Left renal pelvis (tissue), 4 donors: ENCODE measurements at places on chromosomes 3 and 15.

DNA sequence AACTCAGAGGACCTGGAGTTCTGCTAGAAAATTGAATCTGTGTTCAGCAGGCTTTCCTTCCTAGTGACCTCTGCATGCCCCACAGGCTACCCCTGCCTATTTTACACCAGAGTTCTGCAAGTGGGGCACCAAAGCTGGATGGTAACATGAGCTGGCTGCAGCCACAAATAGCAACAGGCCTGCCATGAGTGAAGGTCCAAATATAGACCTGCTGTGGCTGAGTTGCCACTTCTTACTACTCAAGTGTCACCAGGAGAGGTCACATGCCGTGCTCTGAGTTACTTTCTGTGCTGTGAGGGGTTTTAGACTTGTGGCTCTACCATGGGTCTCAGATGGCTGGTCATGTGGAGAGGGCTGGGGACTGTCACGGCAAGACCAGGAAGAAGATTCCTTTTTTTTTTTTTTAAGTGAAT lies at the start of gene FSD2:
Gene FSD2, minus strand, starts transcription at position 76 of the 413 bp plus-strand sequence. CDS start 18,679 bp downstream, outside the sequence.
- no peak for DNase-seq

DNA sequence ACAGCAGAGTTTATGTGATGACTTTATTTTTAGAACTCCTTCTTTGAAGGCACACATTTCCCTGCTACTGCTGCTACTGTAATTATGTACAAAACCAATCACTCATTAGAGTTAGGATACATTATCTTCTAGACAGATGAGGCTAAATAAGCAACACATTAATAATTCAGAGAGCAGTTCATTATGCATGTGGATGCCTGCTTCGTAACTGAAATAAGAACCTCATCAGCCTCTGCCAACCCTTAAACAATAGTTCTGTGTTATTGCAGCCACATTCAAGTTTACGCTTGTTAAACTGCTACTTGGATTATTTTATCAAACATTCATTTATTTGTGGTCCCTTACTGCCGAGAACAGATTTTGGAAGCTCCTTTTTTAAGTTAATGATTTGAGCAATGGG lies 52.5 kb upstream of the C15orf61 start:
- no peak for DNase-seq

- no peak for DNase-seq
Measured at GRCh38 chr3:101849714-101850245, 466 bp downstream of the NFKBIZ start.

DNA sequence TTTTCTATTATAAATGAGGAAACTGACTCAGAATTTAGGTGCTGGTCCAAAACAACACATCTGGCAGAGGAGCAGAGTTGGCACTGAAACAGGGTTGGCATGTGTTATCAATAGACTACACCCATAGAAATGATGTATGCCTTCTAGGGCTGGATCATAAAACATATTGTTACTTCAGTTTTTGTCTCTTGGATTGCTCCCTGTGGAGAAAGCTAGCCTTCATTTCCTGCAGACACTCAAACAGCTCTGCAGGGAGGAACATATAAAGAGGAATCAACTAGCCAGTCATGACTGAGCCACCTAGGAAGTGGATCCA lies 507 bp upstream of the MRPL3 start:
- no peak for DNase-seq

GRCh38 chr3:177065285-177066033 lies 131.8 kb downstream of the TBL1XR1 start:
- DNase-seq: no peak

DNA sequence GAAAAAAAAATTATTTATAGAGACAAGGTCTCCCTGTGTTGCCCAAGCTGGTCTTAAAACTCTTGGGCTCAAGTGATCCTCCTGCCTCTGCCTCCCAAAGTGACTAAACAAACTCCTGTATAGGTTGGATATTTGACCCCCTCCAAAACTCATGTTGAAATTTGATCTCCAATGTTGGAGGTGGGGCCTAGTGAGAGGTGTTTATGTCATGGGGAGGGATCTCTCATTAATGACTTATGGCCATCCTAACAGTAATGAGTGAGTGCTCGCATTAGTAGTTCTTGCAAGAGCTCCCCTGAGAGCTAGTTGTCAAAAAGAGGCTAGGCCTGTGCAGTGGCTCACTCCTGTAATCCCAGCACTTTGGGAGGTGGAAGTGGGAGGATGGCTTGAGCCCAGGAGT lies 141.2 kb downstream of the STT3B start:
- no peak for DNase-seq

DNA sequence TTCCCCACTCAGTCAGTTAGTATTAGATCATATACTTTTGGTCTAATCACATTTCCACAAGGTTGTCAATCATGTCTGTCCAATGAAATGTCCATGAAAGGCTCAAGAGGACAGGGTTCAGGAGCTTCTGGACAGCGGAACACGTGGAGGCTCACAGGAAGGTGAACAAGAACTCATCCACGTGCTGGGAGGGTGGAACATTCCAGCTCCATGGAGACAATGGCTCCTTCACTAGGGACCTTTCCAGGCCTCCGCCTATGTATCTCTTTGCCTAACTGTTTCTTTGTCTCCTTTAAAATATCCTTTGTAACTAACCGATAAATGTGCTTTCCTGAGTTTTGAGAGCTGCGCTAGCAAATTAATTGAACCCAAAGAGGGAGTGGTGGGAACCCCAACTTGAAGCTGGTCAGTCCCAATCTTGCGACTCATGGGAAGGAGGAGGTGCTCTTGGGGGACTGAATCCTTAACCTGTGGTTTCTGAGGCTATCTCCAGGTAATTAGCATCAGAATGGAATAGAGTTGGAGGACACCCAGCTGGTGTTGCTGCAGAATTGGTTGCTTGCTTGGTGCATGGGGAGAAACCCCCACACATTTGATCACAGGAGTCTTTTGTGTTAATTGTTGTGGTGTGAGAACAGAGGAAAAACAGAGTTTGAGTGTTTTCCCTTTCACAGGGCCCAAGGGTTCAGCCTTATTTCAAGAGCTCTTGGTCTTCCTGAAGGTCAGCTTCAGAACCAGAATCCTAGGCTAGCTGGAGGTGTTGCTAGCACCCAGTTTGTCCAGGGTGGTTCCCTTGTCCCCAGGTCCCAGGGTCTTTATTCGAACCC lies 3.0 kb upstream of the TKT start:
- DNase-seq: no peak

DNA sequence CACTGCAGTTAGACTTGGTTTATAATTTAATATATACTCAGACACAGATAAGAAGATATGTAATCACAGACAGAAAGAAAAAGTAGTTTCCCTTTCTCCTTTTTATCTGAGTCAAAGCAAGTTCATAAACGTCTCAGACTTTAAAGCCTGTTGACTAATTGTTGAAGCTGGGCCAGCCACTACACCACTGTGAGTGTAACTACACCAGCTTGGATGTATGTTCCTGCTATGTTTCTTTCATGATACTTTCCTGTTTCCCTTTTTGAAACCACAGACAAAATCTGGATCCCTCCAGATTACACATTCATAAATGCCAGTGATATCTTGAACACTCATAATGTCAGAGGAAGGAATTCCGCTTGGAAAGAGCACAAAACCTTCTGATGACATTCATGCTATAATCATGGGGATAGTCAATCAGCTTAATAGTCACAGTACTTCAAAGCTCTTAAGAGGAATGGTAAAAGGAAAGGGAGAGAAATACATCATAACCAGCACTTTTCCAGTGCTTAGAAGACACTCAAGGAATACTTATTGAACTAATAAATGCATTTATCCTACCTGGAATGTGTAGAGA lies 32.0 kb downstream of the KCNMB2 start:
- DNase-seq: no peak

DNA sequence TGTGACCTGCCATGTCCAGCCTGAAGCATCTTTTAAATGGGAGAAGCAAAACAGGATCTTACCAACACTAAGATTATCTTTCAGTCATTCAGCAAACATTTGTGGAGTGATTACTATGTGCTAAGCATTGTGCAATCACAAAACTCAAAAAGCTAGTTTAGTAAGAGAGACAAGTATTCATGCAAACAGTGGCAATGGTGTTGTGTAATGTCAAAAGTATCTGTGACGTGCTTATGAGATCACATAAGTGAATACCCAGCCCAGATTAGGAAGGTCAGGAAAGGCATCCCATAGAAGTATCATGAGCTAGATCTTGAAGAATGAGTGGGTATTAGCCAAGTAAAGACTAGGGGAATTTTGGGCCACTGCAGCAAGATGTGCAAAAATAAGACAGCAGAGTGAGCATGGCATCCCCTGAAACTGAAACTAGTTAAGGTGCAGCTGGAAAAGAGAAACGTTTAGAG lies 32.1 kb downstream of the SEC62 start:
- DNase-seq: no peak

DNA sequence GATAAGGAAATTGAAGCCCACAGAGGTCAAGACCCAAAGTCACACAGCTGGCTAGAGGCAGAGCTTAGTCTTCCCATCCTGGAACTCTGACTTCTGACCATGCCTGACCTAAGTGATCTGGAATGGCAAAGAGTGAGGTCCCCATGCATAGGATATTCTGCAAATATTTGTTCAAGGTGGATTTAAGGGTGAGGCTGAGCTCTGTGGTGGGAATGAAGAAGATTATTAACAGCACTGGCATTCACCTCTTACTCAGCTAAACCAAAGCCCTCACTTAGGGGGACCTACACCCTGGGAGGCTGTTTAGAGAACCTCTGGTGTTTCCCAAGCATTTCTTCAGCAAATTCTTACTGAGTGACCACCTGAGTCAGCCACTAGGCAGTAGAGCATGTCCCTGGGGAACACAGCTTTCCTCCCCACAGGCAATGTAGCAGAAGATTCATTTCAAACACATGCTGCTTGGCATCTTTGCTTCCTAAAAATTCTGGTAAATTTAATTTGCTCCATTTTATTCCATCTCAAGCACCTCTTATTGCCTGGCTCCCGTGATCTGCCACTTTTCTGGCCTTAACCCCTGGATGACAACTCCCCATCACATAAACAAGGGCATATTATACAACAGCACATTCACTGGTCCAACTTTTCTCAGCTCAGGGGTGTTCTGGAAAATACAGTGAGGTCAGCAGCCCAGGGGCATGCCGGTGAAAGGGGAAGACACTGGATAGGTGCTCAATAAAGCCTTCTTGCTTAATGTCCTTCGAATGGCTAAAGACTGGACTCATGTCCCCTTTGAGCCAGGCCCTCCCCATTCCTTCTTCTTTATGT lies 176.0 kb downstream of the ABHD5 start:
- DNase-seq: no peak

- no peak for DNase-seq
Measured at GRCh38 chr15:58755956-58756355, 6.4 kb upstream of the ADAM10 start.

GRCh38 chr3:16378920-16379319 lies 113.9 kb downstream of the OXNAD1 start:
- no peak for DNase-seq

- no peak for DNase-seq
Measured at GRCh38 chr3:101229681-101230080, 90.7 kb downstream of the IMPG2 start.

DNA sequence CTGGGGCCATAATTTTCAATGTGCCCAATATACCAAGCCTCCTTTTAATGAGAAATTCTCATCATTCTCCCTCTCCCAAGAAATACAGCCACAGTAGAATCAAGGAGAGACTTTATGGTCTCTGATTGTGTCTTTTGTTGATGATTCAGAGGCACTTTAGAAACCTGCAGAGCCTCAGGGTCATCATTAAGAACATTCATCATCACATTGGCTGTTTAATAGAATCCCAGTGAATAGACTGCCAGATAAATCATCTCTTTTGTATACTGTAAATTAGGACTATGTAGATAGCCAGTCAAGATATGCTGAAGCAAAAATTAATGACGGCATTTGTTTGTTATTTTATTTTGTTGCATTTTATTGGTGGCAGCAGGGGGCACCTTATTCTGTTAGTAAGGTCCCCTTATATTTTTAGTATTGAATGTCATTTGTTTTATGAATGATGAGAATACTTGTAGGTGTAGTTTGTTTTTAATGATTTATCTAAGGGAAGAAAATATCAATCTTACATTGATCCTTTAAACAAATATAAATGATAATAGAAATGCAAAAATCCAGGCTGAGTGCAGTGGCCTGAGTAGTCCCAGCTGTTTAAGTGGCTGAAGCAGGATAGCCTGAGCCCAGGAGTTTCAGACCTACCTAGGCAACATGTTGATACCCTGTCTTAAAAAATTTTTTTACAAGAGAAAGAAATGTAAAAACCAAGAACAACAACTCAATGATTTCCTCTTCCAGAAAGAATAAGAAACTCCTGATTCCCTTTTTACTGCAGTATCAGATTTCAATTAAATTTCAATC lies 138.8 kb downstream of the ZBBX start:
- DNase-seq: no peak

GRCh38 chr15:79028411-79028964 lies 62.1 kb downstream of the RASGRF1 start:
- no peak for DNase-seq

DNA sequence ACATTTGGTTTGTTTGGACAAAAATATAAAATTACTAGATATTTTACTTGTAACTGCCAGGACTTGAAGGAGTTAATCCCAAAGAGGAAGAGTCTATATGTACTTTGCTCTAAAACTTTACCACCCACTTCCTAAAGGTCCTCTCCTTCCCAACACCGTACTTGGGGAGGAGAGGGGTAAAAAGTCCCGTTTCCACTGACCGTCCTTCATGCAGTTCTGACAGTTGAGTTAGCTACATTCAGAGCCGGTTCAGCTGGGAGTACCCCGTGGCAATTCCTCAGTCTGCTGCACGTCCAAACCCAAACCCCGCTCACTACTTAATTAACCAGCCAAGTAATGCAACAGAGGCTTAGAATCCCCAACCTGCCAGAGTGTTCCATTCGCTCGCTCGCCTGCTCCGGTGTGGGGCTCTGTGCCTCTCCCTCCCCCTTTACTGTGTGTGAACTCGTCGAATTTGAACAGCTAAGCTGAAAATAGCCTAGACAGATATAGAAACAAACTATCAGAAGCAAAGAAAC lies 519.7 kb downstream of the FOXP1 start:
- no peak for DNase-seq

DNA sequence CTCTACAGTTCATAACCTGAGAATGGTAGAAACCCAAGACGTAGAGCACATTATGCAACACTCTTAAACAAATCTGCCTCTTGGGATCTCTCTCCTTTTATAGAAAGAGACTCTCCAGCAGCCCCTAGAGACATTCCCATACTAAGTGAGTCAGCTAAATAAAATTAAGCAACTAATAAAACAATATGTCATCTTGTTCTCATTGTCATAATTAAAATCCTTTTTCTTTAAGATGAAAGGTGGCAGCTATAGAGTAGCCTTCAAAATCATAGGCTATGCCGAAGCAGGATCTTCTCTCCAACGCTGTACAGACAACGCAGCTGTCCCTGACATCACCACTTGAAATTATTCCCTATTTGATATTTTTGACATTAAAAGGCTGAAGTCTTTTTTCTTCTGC lies 790.0 kb downstream of the FHIT start:
- no peak for DNase-seq
